ENCODE measurements at places on chromosomes 11 and 22.

DNA sequence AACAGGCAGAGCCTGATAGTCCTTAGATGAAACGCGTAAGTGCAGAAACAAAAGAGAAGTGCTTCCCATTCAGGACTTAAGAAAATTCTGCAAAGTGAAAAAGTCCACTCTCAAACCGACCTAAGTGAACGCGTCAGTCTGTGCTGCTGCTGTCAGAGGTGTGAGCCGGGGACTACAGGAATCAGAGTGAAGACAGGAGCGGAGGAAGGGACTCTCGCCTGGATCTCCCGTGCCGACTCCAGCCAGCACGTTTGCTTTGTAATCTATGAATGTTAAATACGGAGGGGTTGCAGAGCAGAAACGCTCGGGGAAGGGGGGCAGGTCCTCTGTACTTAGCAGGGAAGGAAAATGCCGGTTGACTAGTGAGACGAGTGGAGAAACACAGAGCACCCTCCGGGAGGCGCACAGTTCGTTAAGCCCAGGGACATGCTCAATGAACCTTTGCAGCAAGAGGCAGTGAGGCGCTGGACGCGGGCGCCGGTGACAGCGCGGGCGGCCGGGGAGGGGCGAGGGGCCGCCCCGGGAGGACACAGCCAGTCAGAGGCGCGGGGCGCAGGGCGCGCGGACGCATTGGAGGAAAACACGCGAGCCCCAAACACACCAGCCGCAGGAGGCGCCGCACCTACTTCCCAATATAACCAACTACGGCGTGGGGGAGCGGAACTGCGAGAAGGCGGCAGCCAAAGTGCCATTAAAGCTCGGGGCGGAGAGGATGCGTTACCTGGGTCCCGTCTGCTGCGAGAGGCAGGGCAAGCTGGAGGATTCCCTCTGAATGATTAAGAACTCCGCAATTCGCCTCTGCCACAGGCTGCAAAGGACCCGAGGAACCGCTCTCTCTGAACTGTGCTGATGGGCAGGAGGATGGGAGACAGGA lies at the start of gene CNTN5:
Gene CNTN5, plus strand, starts transcription at position 598 of the 874 bp plus-strand sequence.
- DNase-seq = peak; percentile 47

GRCh38 chr11:99423428-99423983 lies 402.8 kb downstream of the CNTN5 start:
- DNase-seq = no peak

GRCh38 chr11:95456714-95457491 lies 225.9 kb upstream of the SESN3 start:
- DNase-seq = no peak

DNA sequence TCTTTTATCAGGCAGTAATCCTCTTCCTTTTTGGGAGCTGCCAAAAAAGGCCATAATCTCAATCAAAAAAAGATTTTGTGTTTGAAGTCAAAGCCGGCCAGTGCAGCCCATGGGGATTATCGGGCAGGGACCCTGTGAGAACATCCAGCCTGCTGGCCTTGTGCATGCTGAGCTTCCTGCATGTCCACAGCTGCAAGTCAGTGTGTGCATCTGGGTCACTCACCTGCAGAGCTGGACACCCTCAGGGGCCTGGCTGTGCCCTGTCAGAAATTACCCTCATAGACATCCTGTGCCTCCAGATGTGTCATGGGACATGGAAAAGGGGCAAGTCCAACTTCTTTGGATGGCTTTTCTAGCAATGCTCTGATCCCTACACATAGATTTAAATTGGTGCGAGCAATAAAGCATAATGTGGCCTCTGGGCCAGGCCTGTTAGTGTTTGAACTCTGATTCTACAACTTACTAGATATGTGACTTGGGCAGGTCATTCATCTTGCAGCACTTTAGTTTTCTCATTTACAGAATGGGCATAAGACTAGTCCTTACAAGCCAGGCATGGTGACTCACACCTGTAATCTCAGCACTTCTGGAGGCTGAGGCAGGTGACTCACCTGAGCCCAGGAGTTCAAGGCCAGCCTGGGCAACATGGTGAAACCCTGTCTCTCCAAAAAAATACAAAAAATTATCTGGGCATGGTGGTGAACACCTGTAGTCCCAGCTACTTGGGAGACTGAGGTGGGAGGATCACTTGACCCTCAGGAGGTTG lies 81.6 kb upstream of the LARGE1 start:
- no peak for DNase-seq

DNA sequence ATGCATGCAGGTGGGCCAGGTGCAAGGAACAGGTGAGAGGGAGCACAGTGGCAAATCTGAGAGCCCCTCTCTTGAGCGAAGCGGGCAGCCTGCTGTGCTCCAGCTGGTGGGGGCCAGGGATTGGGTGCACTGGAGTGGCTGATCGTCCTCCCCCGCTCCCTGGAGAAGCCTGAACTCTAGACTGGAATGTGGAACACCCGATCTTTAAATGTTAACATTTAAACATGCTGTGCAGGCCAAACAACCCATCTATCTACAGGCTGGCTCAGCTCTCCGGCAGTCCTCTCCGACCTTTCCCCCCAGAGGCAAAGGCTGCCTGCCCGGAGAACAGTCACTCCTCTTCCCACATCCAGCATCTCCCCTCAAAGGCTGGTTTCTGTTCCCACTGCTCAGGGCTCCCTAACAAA lies 5.1 kb downstream of the MRGPRF start:
- no peak for DNase-seq

DNA sequence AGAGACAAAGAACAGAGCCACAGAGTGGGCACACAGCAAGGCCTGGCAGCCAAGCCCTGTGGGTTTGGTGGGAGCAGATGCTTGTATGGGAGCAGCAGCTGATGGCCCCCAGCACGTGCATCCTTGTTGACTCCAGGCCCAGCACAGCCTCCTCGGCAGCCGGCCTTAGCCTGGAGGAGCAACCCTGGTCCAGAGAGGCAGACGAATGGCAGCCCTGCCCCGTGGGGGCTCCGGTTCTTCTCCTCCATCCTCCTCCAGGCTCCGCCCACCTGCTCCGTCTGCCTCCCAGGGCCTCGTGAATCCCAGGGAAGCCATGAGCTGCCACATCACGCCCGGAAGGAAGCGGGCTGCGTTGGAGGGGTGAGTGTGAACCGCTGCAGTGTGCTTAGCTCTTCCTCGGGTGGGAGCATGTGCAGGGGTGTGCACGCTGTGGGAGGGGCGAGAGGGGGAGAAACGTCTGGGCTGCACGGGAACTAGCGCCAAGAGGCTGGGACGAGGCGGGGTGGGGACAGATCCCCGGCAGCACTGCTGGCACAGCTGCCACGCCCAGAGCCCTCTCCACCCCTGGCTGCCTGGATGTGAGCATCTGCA lies 36.3 kb upstream of the JAM3 start:
- no peak for DNase-seq

GRCh38 chr11:95912902-95913560 lies 10.9 kb downstream of the MTMR2 start:
- peak; percentile 59 for DNase-seq

DNA sequence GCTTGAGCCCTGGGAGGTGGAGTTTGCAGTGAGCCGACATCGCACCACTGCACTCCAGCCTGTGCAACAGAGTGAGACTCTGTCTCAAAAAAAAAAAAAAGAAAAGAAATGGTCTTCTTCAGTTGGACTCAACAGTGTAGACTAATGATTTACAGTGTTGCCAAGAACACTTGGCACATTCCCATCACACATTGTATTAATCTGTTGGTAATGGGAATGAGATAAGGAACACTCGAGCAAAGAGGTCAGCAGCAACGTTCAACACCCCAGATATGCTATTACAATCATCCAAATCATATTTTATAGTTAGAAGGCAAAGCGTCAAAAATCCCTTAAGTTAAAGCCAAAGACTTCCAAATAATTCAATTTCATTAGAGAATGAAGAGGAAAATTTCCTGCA lies 14.5 kb downstream of the CDON start:
- DNase-seq = no peak

DNA sequence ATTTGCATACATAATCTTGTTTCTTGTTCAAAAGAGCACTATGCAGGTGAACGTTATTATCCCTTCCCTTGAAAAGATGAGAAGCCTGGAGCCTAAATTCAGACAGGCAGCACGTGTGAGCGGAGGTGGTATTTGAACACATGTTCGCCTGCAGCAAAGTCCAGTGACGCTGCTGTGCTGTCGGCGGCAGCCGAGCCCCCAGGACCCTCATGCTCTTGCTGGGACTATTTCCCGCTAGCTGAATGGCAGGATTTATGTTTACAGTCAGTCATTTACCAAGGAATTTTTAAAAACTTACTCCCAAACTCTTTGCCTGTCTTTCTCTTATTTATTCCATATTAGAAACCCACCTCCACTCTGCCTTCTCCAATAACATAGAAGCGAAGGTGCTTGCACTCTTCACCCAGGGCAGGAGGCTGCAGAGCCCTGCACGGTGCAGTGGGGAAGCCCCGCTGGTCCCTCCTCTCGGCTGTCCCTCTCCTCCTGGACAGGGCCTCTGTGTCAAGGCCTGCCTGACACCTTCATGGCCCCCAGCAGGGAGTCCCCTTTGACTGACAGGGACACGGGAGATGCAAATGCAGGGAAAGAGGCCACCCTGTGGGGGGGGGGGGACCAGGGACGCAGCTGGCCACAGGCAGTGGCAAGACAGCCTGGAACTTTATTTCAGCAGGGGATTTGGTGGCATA lies 528.5 kb upstream of the B3GAT1 start:
- DNase-seq = no peak

GRCh38 chr22:20090730-20091240 lies 10.7 kb downstream of the DGCR8 start:
- no peak for DNase-seq

DNA sequence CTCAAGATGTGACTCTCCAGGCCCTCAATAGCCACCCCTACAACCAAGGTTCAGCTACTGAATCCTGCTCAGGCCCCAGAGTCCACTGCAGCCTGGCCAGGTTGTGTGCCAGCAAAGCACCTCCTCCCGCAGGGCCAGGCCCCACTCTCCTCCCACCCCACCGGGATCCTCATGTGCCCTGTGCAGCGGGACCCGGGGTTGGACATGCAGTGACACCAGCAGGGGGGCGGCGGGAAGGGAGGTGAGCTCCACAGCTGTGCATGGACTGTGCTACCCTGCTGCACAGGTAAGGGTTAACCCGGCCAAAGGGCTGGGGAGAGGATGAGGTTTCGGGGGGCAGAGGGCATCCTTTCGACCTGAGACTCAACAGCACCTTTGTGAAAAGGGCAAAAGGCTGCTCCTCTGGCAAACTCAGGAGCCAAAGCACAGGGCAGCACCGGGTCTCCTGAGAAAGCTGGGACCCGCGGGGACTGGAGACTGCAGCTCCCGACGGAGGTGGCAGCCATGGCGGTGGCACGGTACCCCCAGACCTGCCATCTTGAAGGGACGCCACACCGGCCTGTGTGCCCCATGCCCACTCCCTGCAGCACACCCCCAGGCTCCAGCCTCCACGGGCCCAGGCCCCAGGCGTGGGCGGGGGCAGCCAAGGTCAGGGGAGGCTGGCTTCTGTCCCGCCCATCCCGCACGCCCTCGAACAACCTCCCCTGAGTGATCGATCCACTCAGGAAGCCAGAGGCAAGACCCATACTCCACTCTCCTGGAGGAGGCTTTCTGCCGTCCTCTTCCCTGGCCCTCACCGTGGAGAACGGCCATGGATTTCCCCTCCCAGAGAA lies 10.6 kb downstream of the PLXNB2 start:
- DNase-seq = no peak

DNA sequence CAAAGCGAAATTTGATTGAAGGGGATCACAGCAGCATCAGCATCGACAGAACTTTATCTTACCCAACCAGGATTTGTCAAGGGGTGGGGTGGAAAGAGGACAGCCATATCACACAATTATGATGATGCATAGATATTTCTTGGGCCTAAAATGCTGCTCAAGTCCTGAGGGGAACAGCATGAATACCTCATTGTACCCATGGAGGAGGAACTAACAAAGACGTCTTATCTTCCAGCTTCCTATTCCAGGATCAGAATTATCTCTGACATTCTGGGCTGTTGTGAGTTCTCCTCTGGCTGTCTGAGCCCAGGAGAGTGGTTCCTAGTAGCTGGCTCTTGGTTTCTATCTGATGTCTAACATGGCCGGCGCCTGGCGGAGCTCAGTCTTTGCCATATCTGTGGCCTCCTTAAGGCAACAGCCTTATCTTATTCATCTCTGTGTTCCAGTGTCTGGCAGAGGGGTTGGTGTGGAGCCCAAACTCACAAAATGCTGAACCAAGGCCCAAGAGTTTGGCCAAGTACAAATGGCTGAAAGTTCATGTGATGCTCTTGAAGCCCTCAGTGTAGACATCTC lies 68.2 kb upstream of the TIMP3 start:
- DNase-seq = no peak

- no peak for DNase-seq
These were observed 26.1 kb upstream of the SLC25A18 start for GRCh38 chr22:17537155-17537554.

- DNase-seq = no peak
These were observed 158.6 kb downstream of the KIRREL3 start for GRCh38 chr11:126841999-126842398.

DNA sequence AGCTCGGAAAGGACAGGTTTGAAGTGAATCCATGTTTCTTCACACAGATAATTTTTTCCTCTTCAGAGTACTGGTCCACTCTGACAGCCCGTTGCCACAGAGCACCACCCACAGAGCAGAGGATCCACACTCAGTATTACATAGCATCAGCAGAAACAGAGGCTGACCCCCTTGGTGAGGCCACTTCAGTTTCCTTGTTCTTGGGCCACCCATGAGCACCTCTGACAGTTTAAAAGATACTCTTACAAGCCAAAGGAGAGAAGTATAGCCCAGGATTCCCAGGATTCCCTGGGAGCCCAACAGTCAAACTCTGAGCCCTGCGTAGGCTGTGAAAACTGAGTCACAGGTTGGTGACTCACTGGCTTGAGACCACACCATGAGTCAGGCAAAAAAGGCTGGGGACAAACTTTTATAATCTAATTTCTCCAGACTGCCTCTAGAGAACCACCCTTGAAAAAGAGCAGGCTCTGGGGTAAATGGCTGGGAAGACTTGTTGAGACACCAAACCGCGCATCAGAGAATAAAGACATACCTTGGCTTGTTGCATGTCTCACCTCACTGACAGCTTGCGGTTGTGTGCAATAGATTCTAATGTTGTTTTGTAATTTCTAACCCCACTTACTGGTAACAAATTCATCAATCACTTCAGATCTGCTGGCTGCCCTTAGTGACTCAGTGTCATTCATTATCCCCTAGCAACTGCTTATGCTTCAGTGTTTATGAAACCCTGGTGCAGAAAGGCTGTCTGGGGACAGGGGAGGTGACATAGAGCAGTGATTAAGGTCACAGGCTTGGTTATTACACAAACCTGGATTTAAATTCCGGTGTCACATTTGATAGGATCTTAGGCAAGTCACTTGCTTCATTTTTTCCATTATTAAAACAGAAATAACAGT lies 56.9 kb upstream of the PRSS23 start:
- DNase-seq = peak; percentile 99

GRCh38 chr11:44564670-44565210 lies 723 bp upstream of the CD82 start:
- DNase-seq = peak; percentile 97

Data from LHCN-M2 (cell line).